ENCODE measurements at places on chromosomes 3 and 15.

DNA sequence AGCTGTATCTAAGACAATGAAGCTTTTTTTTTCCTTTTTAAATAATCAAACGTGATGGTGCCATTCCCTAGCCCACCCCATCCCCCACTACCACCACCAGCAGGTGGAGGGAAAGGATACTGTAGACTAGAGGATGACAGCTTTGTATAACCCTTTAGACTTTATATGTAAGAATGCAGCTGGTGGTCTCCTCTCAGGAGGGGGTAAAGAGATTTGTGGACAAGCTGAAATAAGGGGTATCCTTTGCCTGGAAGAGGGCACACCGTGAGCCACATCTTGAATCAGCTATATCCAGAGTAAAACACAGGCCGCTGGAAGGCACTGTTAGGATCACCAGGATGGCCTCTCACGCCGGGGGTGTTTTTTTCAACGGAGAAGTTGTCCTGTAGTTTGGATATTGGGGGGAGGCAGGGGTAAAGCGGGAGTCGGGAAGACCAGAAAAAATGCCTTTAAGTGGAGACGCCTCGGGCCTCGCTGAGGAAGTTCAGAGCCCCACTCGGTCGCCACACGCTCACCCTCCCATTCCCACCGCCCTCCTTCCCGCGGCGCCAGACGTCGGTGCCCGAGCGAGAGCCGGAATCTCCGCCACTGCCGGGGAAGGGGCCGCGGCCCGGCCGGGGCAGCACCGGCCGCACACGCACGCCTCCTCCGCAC, 986 bp downstream of the KPNA4 start:
- DNase-seq = peak; percentile 62

DNA sequence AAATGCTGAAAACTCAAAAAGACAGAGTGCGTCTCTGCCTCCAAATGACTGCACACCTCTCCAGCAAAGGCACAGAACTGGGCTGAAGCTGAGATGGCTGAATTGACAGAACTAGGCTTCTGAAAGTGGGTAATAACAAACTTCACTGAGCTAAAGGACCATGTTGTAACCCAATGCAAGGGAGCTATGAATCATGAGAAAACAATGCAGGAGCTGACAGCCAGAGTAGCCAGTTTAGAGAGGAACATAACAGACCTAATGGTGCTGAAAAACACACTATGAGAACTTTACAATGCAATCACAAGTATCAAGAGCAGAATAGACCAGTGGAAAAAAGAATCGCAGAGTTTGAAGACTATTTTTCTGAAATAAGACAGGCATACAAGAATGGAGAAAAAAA, 10.1 kb upstream of the AVEN start:
- no peak for DNase-seq

DNA sequence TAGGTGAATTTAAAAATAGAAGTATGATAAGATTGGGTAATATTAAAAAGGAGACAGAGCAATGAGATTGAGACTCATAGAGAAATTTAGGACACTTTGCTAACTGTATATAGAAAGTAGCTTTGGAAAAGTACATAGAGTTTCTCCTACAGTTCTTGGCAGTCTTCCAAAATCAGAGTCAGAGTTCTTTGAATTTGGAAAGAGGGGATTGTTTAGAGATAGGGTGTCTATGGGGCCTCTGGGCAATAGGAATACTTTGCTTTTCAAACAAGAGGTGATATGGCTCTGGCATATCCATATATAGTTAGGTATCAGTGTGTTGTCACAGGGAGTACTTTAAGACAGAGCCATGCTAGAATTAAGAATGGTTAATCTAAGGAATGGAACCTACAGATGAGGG, 477.1 kb upstream of the KCNMB2 start:
- DNase-seq = no peak

GRCh38 chr3:182914341-182914740, 66.0 kb downstream of the DCUN1D1 start:
- DNase-seq = no peak

- no peak for DNase-seq
These were observed 97.4 kb downstream of the STAC start for GRCh38 chr3:36477655-36478054.

- no peak for DNase-seq
These were observed 17.8 kb downstream of the CSTA start for GRCh38 chr3:122342803-122343202.

DNA sequence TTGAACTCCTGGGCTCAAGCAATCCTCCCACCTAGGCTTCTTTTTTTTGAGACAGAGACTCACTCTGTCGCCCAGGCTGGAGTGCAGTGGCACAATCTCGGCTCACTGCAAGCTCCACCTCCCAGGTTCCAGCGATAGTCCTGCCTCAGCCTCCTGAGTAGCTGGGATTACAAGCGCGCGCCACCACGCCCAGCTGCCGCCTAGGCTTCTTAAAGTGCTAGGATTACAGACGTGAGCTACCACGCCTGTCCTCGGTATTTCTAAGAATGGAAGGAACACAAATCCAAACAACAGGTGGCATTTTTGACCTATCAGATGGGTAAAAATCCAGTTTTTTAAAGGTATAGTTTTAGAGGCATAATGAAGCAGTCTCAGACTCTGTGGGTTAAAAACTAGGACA, 113.8 kb downstream of the ANP32A start:
- no peak for DNase-seq

- no peak for DNase-seq
These were observed 4.9 kb downstream of the IVD start for GRCh38 chr15:40410476-40410875.

GRCh38 chr3:140344601-140345205, 333.2 kb upstream of the TRIM42 start:
- no peak for DNase-seq
